ENCODE measurements at places on chromosomes 13 and 19. TPM values are rescaled to one million over a fixed set of nuclear protein-coding genes. Genes with fewer than 3 reads are reported as not detected.

The PLK5 gene
- not detected for total RNA-seq

- no peak overlapping the region for H3K27ac ChIP-seq
- H3K4me3 ChIP-seq: no peak overlapping the region
- DNase-seq: no peak
- H3K27me3 ChIP-seq: no peaks in the 10 kb centered on the region
These were observed 102.8 kb downstream of the ZIC5 start for GRCh38 chr13:99868767-99869166.

The COMP gene
- not detected for total RNA-seq

DNA sequence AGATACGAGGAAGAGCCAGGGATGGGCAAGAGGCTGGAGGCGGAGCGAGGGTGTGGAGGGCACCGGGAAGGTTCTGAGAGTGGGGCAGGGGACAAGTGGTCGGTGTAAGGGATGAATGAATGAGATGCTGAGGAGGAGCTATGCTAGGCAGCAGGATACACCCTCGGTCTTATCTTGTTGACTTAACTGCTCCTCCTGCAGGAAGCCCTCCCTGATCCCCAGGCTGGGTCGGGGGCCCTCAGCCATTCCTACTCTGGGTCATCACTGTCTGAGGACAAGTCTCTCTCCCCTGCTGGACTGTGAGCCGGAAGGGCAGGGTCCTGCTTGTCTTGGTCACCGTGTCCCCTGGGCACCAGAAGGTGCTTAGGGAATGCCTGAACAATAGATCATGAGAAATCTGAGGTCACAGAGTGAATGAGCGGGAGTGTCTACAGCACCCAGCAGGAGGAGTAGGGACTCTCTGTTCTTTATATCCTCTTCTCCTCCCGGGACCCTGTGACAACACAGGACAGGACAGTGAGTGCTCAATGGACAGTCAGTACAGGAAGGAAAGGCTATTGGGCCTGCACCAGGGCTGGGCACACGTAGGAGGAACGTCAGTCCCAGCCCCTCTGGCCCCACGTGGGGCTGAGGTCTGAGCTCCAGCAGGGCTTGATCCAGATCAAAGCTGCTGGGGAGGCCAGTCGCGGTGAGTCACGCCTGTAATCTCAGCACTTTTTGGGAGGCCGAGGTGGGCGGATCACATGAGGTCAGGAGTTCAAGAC, 6.5 kb downstream of the NKPD1 start:
- H3K36me3 ChIP-seq: peaks cover 4% of the 10 kb centered on the region
- peak; percentile 51 for DNase-seq
- no peak overlapping the region for H3K27ac ChIP-seq
- H3K4me1 ChIP-seq: peaks cover 20% of the 10 kb centered on the region
- no peak overlapping the region for H3K4me3 ChIP-seq

DNA sequence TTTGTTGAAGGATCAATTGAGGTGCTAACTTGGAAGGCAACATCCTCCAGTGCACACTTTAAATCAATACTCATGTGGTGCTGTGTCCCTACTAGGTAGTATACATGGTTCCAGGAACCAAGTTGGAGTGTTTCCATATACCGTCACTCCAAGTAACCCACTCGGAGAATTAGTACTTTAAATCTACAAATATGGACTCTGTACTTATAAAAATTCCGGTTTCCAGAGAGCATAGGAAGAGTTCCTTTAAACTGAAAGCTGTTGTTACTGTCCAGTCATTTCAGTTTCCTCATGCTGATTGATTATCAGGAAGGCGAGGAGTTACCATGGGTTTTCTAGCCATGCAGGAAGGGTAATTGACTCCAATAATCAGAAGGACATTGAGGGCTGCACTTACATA, 7.2 kb downstream of the CPB2 start:
- no peak for DNase-seq
- no peaks in the 10 kb centered on the region for H3K4me1 ChIP-seq
- H3K27ac ChIP-seq: no peak overlapping the region
- H3K4me3 ChIP-seq: no peak overlapping the region

The GARIN5A gene
- total RNA-seq: 0.88 TPM

GRCh38 chr13:81683521-81683920, 1342.6 kb upstream of the SPRY2 start:
- H3K36me3 ChIP-seq: no peaks in the 10 kb centered on the region
- H3K27ac ChIP-seq: no peak overlapping the region
- H3K27me3 ChIP-seq: no peaks in the 10 kb centered on the region
- H3K4me3 ChIP-seq: no peak overlapping the region
- no peaks in the 10 kb centered on the region for H3K4me1 ChIP-seq

GRCh38 chr19:16581971-16582343, 9.7 kb upstream of the SLC35E1 start:
- no peaks in the 10 kb centered on the region for H3K27me3 ChIP-seq
- H3K36me3 ChIP-seq: peaks cover 11% of the 10 kb centered on the region
- H3K4me3 ChIP-seq: no peak overlapping the region
- H3K27ac ChIP-seq: peak overlapping the region; percentile 55
- no peak for DNase-seq

DNA sequence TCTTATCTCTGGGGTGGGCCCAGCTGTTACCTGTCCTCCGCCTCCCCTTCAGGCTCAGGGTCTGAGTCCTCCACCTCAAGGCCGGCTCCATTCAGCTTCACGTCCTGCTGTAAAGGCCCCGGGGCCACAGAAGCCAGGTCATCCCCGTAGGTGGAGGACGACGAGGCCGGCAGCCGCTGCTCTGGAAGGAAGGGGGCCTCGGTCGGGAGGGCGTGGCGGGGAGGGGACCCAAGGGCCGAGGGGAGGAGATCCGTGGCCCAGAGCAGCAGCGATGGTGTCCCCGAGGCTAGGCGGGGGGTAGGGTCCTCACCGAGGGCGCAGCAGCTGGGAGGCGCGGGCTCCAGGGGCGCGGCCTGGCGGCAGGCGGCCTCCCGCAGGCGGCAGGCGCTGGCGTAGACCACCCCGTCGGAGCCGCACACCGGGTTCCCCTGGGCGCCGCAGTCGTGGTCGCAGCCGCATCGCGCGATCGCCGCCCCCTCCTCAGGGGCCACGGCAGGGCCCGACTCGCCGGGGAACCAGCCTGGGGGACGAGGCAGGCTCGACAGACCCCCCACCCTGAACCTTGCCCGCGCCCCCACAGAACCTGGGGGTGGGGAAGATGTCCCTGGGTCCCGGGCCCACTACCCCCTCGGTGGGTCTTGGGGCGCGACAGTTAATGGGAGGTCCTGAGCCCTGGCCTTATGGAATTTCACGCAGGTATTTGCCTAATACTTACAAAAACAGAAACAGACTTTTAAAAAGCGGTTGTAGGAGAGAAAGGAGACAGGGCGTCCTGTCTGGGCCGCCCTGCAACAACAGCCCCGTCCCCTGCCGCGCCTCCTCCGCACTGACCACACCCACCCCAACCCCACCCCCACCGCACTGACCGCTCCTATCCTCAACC, 7.6 kb downstream of the F2RL3 start:
- peaks cover 18% of the 10 kb centered on the region for H3K4me1 ChIP-seq
- DNase-seq: no peak
- H3K4me3 ChIP-seq: peak overlapping the region; percentile 43

DNA sequence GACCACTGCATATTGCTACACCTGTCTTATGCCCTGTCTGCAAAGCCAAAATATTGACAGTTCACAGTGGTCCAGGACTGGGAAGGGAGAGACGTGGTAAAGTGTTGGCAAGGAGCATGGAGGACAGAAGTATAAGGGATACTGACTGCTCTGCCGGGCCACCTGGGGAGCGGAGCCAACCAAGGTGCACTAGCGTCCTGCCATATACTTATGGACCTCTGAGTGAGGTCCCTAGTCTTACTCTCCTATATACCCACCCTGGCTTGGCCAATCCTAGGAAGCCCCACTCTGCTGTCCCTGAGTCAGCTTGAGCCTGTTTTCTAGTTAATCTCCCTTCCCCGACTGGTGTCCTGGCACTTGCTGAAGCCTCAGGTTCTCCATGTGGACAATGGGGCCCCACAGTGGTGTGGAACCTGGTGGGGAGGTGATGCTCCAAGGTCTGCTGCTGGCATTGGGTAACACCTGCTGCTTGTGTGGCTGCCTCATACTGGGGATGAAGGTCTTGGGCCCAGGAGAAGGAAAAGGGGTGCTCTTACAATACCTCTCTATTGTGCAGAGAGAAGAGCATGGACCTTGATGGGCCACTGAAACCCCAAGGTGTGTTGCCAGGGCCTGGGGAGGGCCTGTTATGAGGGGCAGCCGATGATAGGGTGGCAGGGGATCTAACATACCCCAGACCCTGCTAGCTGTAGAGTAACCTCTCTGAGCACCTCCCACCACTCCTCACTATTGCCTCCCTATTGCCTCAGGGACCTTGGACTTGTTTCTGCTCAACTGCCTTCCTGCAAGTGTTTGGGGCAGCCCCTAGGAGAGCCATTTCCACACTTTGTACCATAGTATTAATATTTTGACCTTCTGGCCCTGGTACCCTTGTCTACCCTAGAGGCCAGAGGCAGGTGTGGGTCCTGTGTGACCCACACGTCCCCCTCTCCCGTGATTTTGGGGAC, 6.7 kb upstream of the TRIM28 start:
- H3K4me1 ChIP-seq: no peaks in the 10 kb centered on the region
- no peak overlapping the region for H3K27ac ChIP-seq
- H3K36me3 ChIP-seq: no peaks in the 10 kb centered on the region
- H3K4me3 ChIP-seq: no peak overlapping the region
- peaks cover 12% of the 10 kb centered on the region for H3K27me3 ChIP-seq
- DNase-seq: no peak

- no peaks in the 10 kb centered on the region for H3K4me1 ChIP-seq
- no peaks in the 10 kb centered on the region for H3K36me3 ChIP-seq
- H3K27me3 ChIP-seq: peaks cover 8% of the 10 kb centered on the region
- no peak overlapping the region for H3K27ac ChIP-seq
These were observed 22.5 kb upstream of the VSTM2B start for GRCh38 chr19:29503140-29503758.

DNA sequence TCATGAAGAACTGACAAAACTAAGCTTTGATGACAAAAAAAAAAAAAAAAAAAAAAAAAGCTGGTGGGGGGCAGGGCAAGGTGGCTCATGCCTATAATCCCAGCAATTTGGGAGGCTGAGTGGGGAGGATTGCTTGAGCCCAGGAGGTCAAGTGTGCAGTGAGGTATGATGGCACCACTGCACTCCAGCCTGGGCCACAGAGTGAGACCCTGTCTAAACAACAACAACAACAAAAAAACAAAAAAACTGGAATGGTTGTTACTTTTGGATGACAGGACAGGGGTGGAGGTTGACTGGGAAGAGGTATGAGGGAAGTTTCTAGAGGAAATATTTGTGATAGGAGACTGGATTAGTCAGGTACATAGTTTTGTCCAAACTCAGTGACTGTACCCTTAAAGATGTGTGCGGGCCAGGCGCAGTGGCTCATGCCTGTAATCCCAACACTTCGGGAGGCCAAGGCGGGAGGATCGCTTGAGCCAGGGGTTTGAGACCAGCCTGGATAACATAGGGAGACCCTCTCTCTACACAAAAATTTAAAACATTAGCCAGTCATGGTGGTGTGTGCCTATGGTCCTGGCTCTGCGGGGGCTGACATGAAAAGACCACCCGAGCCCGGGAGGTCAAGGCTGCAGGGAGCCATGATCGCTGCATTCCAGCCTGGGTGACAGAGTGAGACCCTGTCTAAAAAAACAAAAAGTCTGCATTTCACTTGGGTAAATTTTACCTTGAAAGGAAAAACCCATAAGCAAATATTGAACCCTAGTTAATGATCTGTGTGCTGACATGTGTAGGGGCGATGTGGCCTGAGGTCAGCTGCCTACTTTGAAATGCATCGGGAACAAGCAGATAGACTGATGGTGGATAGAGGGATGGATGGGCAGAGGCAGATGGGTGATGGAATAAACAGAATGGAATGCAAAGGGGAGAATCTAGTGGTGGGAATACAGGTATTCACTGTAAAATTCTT, 37.0 kb downstream of the CERS4 start:
- no peak for DNase-seq
- no peak overlapping the region for H3K4me3 ChIP-seq
- H3K36me3 ChIP-seq: peaks cover 16% of the 10 kb centered on the region
- no peaks in the 10 kb centered on the region for H3K4me1 ChIP-seq

GRCh38 chr19:34556488-34556887, 74.9 kb downstream of the WTIP start:
- DNase-seq: peak; percentile 48
- H3K4me3 ChIP-seq: no peak overlapping the region
- H3K36me3 ChIP-seq: no peaks in the 10 kb centered on the region
- H3K4me1 ChIP-seq: no peaks in the 10 kb centered on the region
- H3K27me3 ChIP-seq: peaks cover 26% of the 10 kb centered on the region

DNA sequence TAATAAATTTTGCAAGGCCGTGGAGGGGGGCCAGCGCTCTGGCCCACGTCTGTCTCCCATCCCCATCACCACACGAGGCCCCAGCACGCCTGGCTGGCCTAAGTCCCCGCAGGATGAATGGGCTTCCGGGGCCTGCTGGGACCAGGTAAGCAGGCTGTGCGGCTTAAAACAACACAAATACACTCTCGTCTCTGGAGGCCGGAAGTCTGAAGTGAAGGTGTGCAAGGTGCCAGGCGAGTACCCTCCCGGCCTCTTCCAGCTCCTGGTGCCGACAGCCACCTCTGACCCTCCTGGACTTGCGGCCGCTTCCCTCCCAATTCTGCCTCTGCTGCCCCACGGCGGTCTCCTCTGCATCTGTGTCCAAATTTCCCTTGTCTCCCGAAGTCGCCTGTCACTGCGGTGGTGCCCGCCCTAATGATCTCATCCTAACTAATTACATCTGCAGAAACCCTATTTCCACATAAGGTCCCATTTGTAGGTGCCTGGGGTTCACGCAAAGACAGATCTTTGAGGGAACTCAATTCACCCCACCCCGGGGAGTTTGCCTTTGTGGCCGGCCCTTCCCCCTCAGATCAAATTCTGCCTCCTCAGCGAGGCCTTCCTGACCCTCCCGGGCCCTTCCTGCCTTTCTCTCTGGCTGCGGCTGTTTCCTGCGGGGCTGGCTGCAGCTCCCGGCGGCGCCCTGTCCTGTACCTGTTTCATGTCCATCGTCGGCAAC, 8.1 kb upstream of the PTBP1 start:
- no peaks in the 10 kb centered on the region for H3K27me3 ChIP-seq
- no peak overlapping the region for H3K4me3 ChIP-seq
- DNase-seq: no peak
- H3K27ac ChIP-seq: peak overlapping the region; percentile 4
- H3K4me1 ChIP-seq: no peaks in the 10 kb centered on the region

Data from activated CD4-positive, alpha-beta memory T cell treated with anti-CD3 and anti-CD28 coated beads for 36 hours (primary cell).